T-helper 17 cell (primary cell): ENCODE measurements at places on chromosomes 3 and 15.

- no peak for DNase-seq
Measured at GRCh38 chr3:9078561-9079240, 115.4 kb upstream of the RAD18 start.

GRCh38 chr15:93235269-93235668 is 146.3 kb upstream of the RGMA start:
- DNase-seq: no peak

- DNase-seq: no peak
Measured at GRCh38 chr3:37770336-37770735, 91.3 kb upstream of the CTDSPL start.

DNA sequence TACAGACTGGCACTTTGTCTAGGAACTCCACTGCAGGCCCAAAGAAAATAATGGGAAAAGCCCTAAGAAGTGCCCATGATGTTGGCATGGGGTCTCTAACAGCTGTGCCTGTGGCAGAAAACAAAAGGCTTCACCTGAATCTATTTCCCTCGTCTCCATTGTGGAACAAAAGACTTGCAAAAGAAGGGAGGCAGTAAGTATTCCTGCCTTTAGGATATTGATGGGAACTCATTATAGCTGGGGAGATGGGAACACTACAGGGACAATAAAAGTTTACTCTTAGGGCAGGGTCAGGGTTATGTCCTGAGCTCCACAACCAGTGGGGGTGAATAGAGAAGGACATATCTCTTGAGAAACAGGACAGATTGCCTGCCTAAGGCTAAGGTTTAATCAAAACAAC is 930.6 kb upstream of the EPHA6 start:
- no peak for DNase-seq

GRCh38 chr15:26595611-26596010 is 177.3 kb downstream of the GABRB3 start:
- DNase-seq: no peak

GRCh38 chr3:47291158-47291753 is 8.5 kb downstream of the KLHL18 start:
- DNase-seq: no peak

DNA sequence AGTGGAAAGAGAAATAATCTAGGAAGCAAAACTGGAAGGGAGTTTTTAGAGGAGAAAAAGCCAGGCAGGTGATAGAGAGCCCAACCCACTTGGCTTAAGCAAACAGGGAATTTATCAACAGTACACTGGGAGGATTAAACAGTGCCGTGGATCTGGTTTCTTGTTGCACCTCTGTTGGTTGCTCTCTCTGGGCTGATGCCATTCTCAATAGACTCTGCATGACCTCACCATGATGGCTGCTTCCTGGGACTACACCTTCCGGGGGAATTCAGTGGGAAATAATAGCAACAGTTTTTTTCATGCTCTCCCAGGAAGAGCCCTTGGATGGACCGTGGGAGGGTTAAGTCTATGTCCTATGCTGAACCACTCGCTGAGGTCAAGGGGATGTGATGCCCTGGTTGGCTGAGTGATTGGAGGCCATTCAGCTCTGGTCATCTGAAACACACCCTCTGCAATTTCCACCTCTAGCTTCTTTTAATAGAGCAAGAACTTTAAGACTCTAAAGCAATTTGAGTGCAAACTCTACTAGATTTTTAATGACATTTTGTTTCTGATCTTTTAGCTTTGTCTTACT is 74.2 kb downstream of the EPHB1 start:
- DNase-seq: no peak

GRCh38 chr3:55521738-55522421 is 34.8 kb upstream of the WNT5A start:
- no peak for DNase-seq

DNA sequence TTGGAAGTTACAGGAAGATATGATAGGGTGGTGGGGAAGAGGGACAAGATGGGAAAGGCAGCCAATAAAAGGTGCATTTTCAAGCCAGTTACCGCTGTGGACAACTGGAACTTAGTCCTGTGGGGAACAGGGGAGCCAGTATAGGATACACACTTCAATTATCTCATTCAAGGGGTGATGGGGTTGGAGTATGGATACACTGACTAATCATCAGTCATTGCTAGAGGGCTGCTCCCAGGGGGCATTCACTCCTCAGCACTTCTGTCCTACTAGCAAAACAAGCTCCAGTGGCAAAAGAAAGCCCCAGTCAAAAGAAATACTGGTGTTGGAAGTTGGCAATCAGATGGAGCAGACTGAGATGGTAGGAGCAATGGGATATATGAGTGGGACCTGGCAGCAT is 183.4 kb upstream of the GADL1 start:
- DNase-seq: no peak

- no peak for DNase-seq
Measured at GRCh38 chr3:119529883-119530282, 29.5 kb downstream of the CD80 start.

DNA sequence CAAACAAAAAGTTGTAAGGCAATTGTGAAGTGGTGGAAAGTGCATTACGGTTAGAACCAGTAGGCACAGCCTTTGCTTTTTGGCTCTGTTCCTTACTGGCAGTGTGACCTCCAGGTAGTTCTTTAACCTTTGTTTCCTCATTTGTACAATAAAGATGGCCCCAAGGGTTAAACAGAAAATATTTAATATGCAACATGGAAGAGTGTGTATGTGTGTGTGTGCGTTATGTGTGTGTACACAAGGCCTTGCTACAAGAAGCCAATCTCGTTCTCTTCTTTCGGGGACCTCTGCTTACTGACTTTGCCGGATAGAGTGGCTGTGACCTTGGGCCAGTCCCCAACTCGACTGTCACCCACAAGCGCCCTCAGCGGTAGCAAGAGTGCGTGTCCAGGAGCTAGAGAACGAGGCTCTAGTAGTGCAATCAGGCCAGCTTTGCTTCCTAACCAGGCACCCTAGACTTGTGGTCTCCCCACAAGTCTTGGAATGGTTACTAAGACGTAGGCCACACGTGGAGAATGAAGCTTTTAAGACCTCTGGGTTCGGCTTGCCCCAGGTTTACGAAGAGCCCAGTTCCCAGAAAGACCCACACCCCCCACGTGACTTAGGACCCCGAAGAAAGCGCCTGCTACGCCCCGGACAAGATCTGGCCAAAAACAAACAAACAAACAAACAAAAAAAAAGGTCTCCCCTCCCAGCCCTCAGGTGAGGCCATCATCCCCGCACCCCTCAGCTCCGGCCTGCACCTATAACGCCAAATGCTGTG is 593 bp downstream of the CIAO2A start:
- no peak for DNase-seq

DNA sequence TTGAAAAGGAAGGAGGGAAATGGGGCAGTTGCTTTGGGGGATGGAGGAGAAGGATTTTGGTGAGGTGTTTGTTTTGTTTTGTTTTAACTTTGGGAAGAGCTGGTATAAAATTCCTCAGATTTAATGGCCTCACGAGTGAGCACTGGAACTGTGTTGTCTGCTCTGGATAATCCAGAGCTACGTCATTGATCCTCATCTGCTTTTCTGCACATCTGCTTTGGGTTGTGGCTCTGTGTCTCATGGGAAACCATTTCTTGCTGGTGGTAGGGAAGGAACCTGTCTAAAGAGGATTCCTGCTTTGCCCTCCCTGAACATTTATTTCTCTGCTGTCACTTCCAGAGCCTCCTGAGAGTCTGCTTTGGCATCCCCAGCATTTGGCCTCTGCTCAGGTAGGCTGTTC is 3.1 kb downstream of the SNRK start:
- DNase-seq: no peak

GRCh38 chr3:154952553-154952952 is 127.6 kb upstream of the MME start:
- no peak for DNase-seq

DNA sequence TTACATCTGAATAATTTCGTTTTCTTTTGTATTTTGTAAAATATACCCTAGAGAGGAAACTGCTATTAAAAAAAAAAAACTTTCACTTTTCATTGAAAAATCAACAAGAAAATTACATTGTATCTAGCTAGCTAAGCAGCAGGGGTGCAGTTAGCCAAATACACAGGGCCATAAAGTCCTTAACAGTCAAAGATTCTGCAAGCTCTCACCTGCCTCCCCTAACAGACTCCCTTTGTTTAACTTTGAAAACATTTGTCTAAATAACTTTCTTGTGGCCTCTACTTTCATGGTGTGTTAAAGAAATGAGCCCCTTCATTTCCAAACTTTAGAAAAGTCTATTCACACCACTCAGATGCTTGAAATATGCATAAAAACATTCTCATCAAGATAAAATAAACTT is 23.3 kb downstream of the CBLB start:
- DNase-seq: no peak

DNA sequence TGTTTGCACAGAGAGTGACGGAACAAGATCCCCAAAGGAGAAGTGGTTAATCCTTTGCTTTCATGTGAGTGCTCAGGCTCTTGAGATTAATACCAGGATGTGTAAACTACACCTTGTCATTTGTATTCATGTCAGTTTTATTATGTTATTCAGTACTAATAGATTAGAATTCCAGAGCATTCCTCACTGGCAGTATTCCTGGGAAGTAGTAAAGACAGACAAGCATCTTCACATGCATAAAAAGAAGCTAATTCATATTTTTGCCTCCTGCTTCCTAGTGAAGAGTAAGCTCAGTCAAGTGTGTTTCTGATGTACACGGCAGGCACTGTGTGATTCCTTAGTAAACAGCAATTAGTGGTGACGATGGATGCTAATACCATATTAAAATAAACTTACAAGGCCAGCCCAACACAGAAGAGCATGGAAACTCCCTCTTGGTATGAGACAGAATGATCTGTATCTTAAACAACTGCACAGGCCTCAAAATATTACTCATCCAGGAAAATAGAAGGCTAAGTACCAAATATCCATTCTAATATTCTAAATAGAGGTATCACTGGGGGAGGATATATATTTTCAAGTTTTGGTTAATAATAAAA is 336.8 kb upstream of the MCTP2 start:
- DNase-seq: no peak

DNA sequence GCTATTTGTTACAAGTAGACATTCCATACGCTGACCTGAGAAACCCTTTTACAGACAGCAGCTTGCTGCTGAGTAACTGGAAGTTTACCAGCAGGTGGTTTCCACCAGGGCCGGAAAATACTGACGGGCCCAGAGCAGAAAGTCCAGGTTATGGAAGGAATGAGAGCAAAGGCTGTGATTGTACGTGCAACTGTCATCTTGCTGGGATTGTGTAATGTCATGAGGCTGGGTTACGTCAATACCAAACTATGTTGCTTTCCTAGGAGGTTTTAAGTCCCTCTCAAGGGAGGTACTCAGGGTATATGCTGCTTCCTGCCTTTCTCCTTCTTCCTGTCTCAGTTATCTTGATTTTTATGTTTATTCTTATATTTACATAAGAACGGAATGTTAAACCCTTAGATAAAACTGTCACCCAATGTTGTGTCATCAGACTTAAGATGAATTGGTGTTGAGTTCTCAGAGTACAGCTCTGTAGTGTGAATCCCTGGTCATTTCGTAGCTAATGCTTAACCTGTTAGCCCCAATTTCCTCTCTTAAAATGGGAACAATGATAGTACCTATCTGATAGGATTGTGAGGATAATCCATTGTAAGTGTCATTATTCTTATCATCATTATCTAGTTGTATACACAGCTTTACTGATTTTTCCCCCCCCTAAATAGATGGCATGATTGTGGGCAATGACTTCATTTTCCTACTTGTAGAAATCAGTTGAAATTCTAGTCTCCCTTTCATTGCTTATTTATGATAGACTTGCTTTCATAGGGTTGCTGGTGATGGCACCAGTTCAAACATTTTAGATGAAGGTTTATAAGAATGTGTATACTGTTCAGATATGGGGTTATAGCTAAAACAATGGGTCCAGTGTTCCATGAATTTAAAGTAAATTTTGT is 101.4 kb downstream of the FNDC3B start:
- no peak for DNase-seq
